ENCODE measurements at places on chromosomes 12 and 14.

- no peak for DNase-seq
These were observed 184.0 kb upstream of the SYT1 start for GRCh38 chr12:78680596-78680995.

- DNase-seq, result peak; percentile 43
These were observed 61.4 kb upstream of the ELK3 start for GRCh38 chr12:96132819-96133218.

DNA sequence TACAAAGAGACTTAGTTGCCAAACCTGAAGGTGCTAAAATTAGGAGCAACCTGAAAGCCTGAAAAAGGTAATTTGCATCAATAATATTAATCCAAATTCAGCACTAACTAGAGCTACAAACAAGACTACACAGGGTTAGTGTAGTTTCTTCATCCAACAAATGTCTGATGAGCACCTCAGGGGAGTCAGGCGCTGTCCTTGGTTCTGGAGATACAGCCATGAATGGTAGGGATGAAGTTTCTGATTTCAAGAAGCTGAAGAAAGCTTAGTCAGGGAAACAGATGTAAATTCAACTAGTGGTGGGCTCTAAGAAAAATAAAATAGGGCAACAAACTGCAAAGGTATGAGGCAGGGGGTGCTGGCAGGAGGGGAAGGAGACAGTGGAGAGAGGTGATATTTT, 266.3 kb downstream of the GLT1D1 start:
- no peak for DNase-seq

DNA sequence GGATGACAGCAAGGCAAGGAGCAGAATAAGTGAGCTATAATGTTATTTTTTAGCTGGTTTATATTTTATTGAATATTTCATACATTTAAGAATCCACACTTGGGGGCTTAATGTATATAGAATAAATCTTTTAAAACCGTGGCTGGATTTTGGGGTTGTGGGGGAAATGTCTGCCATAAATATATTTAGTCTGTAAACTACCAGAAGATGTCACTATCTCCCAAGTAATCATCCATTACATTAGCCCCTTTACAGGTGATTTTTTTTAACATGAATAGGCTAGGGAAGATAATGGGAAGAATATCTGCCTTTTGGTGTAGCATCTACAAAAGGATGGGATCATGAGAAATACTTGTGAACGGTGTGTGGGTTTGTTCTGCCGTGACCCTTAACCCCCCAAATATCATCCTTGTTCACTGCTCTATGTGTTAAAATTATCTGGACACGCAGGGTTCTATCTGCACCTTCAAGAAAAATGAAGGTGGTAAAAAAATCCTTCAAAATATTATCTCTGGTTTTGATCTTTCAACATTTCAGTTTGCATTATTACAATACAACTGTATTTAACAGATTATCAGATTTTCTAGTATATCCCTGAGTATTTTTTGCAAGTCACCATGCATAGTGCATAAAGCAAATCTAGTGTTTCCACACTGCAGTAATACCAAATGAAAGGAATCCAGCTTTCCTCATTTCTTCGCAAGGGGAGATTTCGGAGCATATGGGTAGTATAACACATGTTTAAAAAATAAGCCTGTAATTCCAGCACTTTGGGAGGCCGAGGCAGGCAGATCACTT, 8.0 kb upstream of the SLC17A8 start:
- peak; percentile 40 for DNase-seq

GRCh38 chr14:68079941-68080697, 260.5 kb downstream of the RAD51B start:
- DNase-seq, result no peak

- DNase-seq, result no peak
These were observed at the start of gene TESPA1 for GRCh38 chr12:54984658-54985376. Gene TESPA1 (minus strand): TSS chr12:54984762. CDS start chr12:54974562, 10,200 bp downstream.

Measured in NCI-H524 (cell line).